Foreskin keratinocyte (primary cell): ENCODE measurements at places on chromosomes 2 and 18. TPM values are rescaled to one million over a fixed set of nuclear protein-coding genes. Genes with fewer than 3 reads are reported as not detected.

The MARCHF4 gene
- 13.2 and 16.7 TPM in 2 replicates for total RNA-seq

The RBM45 gene
- 16.7 and 17.2 TPM in 2 replicates for total RNA-seq

- no peak for DNase-seq
Measured at GRCh38 chr18:47427923-47428637, 176.6 kb upstream of the SKOR2 start.

- no peak for DNase-seq
Measured at GRCh38 chr18:32879497-32879896, 106.7 kb upstream of the KLHL14 start.

GRCh38 chr2:144376460-144376859, 143.5 kb downstream of the ZEB2 start:
- no peak for DNase-seq

The ACADL gene
- total RNA-seq = 0.18 TPM in 1 of 2 replicates, not detected in the other

The TP53I3 gene
- 38.4 and 59.8 TPM in 2 replicates for total RNA-seq

DNA sequence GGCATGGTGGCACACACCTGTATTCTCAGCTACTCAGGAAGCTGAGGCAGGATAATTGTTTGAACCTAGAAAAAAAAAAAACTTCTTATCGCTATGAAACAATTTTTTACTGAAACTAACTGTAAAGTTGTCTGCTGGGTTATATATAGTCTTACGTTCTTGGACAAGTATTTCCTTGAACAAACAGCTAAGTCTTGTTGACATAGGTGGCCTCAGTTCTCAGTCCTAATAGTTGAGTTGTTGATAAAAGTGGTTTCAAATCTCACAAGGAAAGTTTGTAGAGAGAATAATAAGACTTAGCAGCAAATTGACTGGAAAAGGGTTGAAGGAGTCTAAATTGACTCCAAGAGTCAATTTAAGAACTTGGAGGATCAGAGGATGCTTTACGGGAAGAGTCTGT, 166.5 kb upstream of the KCNJ3 start:
- DNase-seq = no peak

- peak; percentile 85 for DNase-seq
Measured at GRCh38 chr18:36419900-36420531, 122.5 kb downstream of the FHOD3 start.

GRCh38 chr2:126777620-126777978, 121.1 kb upstream of the TEX51 start:
- no peak for DNase-seq

DNA sequence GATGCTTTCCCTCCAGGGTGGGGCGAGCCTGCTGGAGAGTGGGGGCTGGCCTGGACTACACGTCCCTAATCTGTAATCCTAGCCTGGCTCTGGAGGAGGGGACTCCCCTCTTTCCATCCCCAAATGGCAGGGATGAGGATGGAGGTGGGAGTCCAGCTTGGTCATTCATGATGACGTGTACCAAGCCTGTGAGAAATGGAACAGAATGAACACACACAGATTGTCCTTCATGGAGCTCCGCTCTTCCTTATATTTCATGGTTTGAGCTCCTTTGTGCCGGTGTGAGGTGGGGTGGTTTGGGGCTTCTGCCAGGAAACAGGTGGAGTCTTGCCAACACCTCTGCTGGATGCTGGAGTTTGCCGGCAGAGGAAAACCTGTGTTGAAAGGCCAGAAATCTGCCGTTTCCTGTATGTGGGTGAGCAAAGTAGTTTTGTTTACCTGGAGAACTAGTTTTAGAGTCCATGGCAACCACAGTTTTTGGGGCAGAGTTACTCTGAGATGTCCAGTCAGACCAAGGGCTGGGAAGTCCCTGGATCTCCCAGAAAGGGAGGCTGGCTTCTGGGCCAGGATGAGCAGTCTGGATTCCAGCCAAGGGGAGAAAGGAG, 417.6 kb upstream of the MEX3C start:
- peak; percentile 95 for DNase-seq

The IL1B gene
- total RNA-seq = 84.8 and 98.9 TPM in 2 replicates

DNA sequence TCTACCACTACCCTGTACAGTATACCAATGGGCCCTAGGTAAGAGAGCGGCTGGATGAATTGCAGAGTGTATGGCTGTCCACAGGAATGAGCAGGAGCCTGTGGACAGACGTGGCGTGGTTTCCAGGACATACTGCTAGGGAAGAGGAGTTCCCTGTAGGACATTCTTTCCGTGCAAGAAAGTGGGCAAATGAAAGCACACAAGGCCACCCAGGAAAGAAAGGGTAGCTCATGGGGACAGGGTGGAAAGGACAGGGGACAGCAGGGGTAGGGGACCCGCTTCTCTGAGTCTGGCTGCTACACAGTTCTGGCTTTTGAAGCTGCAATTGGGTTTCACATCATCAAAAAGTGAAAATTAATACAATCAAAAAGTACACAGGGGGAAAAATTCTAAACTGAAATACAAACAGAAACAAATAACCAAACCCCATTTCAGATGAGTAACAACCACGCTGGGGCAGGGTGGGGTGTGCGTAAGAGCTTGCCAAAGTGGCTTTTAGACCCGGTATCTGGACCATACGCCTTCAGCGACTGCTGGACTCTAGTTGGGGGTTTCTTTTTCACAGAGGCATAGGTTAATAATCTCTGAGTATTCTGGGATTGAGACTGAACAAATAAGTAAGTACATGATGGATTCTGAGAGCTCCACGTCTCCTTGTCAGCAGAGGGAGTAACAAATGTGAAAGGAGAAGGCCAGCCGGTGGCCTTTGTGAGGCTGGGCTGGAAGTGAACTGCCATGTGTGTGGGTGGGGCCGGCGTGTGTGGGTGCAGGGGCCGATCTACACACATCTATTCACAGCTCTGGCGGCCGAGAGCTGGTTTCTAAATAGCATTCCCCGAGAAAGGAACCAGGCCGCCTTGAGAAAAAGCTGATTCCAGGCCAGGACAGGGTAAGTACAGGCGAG, 84.0 kb downstream of the HDAC4 start:
- no peak for DNase-seq

- DNase-seq = no peak
Measured at GRCh38 chr2:197210430-197210829, 100.2 kb downstream of the ANKRD44 start.

GRCh38 chr18:63119647-63120046, 199.9 kb downstream of the BCL2 start:
- DNase-seq = no peak

- DNase-seq = no peak
Measured at GRCh38 chr18:50830544-50830943, 10.7 kb upstream of the MRO start.

DNA sequence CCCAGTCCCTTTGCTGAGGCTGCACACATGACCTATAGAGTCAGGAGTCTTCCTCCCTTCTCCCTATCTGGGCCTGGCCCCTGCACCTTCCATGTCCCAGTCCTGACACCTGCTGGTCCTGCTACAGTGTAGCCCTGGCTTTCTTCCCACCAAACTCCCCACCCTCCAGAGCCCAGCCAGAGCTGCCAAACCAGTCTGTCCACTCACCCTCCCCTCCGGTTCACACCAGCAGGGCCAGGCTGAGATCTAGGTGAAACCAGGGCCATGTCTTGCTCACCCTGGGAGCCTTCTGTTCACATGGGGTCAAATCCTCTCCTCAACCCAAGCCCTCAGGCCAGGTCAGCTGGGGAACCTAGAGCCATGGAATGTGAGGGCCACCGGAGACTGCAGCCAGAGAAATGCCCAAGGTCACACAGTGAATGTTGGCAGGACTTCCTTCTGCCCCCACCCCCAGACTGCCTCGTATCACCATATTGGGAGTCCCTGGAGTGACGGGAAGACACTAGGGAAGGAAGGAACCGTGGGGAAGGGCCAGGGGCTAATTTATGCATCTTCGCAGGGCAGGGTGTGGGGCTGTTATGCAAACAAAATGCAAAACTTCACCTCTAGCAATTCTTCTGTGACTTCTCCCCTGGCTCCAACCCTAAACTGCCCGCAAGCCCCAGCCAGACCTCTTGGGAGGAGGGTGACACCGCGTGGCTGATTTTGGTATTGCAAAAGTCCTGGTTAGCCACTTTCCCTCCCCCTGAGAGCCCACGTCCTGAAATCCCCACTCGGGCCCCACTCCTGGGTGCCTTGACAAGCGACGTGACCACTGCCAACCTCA, 14.6 kb downstream of the TNS1 start:
- DNase-seq = peak; percentile 75

GRCh38 chr2:207091928-207092327, 73.8 kb downstream of the KLF7 start:
- DNase-seq = no peak

DNA sequence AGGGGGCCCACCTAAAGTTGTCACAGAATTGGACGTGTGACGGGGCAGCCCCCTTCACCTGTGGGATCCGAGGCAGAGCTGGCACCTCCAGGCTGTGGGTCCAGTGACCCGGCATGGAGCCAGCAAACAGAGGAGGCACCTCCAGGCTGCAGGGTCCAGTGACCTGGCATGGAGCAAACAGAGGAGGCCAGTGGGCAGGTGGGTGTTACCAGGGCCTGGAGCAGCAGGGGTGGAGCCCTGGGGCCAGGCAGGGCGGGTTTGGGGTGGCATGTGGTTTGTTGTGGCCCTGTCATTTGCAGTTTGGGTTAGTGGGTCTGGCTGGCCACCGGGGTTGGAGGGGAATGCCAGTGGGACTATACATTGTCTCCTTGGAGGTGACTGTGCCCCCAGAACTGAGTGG, 68.2 kb downstream of the HPCAL1 start:
- DNase-seq = no peak

The FAHD2B gene
- total RNA-seq = 8.4 and 11.0 TPM in 2 replicates

The RPL31 gene
- 1,987 and 1,990 TPM in 2 replicates for total RNA-seq

DNA sequence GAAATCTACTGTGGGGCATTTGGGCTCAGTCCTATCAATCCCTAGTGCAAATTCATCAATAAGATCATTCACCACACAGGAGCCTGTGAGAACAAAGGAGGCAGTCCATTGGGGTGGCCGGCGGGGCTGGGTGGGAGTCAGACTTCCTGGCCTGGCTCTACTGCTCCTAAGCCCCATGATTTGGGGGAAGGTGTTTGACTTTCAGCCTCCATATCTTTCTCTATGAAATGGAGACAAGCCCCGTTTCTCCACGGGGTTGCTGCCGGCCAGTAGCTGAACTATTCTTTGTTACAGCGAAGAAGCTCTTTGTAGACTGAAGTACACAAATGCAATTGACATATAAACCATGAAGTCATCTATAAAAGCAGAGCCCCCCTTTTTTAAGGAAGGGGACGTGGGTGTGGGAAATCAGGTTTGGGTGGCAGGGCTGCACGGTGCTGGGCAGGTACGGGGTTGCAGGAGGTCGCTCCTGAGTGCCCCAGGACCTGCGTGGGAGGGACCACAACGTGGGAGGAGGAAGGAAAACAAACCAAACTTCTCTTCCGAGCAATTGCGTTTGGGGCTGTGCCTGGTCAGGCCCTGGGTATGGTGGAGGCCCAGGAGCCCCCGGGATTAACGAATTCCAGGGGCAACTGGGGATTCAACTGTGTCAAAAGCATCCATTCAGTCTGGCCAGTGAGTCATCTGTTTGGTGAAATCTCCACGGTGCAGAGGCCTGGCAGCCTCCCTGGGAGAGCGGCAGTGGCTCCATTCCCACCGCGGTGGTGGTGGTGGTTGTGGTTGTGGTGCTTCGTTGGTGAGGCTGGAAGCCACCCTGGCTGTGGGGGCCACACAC, 18.2 kb downstream of the FBLN7 start:
- DNase-seq = no peak

GRCh38 chr2:115533081-115533480, 1090.6 kb downstream of the DPP10 start:
- DNase-seq = no peak

DNA sequence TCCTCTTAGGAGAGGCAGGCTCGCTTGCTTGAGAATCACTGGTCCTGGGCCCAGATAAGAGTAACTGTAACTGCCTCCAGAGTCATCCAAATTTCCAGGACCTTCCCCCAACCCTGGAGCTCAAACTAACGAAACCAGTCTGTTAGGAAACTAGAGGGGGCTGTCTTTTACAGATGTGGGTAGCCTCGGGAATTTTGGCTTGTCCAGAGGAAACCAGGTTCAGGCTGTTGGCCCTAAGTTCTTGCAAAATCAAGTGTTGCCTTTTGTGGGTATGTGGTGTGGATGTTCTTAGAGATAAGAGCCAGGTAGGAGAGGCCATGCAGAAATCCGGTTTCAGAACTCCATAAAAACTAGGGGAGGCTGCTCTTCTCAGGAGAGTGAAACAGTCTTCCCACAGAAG, 125.0 kb upstream of the DLX2 start:
- DNase-seq = no peak

- peak; percentile 31 for DNase-seq
Measured at GRCh38 chr2:216294305-216294704, 78.0 kb downstream of the MARCHF4 start.

GRCh38 chr18:63180971-63181376, 138.6 kb downstream of the BCL2 start:
- DNase-seq = no peak

DNA sequence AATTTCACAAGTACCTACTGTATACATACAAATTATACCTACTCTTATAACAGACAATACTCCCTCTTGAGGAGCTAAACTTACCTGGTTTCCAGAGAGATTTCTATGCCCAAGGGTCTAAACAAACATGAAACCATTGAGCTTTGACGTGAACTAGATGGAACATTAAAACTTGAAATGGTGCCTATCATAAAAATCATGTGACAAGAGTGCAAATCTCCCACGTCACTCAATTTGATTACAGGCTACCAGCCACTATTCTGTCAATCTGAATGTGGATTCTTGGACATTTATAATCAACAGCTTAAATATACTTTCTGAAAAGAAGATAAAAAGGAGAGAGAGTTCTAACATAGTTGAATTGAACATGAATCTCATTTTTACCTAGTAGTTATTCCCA, 297.1 kb upstream of the SESTD1 start:
- DNase-seq = no peak

The GAL3ST2 gene
- total RNA-seq = not detected in 2 replicates

The PXDN gene
- 91.4 and 96.5 TPM in 2 replicates for total RNA-seq

The TCF23 gene
- 0.03 and 0.04 TPM in 2 replicates for total RNA-seq

- DNase-seq = no peak
Measured at GRCh38 chr2:12465631-12466135, 251.1 kb upstream of the TRIB2 start.

DNA sequence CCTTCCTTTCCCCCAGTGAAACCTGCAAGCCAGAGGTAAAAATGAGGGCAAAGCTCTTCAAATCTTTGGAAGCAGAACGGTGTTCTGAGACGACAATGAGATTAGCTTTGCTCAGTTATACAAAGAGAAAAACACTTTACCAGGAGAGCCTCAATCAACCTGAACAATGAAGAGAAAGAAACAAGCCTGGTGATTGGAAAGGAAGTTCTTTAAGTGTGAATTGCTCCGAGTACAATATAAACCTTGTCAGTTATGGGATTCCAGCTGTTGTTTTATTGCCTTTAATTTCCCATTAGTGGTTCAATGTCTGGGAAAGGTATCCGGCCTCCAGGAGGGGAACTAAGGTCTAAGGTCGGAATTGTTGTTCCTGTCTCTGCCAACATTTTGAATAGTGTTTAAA, 901.6 kb downstream of the EPHA4 start:
- no peak for DNase-seq

- DNase-seq = peak; percentile 94
Measured at GRCh38 chr18:68427951-68428401, 286.9 kb downstream of the TMX3 start.

- no peak for DNase-seq
Measured at GRCh38 chr2:100194951-100195350, 52.6 kb upstream of the AFF3 start.

DNA sequence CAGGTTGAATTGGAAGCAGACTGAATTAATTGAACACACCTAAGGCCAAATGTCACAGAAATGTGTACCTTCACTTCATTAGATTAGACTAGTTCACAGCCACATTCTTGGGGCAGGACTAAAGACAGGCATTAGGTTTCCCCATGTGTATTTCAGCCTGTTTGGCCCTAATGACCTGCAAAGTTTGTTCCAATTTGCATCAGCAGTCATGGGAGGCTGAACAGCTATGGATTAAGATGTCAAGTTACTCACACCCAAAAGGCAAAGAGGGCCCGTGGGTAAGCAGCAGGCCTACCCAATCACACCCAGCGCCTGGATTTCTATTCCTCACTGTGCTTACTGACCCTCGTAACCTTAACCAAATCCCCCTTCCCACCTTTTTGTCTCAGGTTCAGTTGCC, 99.6 kb upstream of the RIOK3 start:
- no peak for DNase-seq
